NCI-H510A (cell line): ENCODE measurements at places on chromosomes 6 and 20.

DNA sequence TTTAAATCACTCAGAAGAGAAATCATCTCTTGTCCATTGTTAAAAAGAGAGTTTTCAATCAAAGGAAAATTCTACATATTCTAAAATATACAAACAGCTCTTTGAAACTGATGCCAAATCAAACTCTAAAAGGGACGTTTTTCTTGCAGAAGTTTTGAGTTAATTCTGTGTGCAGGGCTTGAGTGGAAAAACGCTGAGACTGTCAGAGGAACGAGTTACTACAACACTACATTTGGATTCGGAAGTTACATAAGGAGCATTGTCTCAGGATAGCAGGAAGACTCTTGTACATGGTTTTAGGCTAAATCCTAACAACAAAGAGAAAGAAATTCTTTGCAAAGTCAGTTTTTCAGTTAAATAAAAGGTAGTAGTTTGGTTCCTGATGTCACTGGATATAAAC lies 155.7 kb upstream of the SUPT3H start:
- DNase-seq = no peak

- no peak for DNase-seq
Observed at GRCh38 chr6:131251590-131252199, 116.4 kb downstream of the AKAP7 start.

GRCh38 chr20:10646886-10647420 lies 26.8 kb downstream of the JAG1 start:
- no peak for DNase-seq

- DNase-seq = no peak
Observed at GRCh38 chr6:16058929-16059345, 69.9 kb upstream of the MYLIP start.

- DNase-seq = no peak
Observed at GRCh38 chr6:4124351-4124750, 11.0 kb downstream of the ECI2 start.

GRCh38 chr6:116695401-116695800 lies 14.4 kb downstream of the KPNA5 start:
- no peak for DNase-seq

GRCh38 chr20:6697228-6697972 lies 70.1 kb upstream of the BMP2 start:
- no peak for DNase-seq

DNA sequence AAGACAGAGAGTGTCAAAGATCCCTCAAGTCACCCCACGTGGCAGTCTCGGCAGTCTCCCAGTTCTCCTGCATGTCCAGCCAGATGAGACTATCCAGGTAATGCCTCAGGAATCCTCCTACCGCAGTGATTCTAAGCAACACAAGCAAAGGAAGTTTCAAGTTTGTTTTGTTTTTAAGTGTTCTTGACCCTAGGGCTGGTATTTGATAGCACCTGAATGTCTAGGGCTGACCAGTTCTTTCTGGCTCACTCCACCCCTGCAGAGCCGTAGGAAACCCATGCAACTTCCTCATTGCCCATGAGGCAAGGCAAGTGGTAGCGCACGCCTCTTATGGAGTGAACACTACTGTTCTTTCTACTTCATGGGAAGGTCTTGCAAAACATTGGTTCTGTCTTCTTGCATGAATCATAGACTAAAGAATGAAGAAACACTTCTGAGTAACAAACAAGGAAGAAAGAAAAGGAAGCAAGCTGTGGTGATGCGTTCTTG lies 24.8 kb upstream of the FOXQ1 start:
- DNase-seq = no peak

DNA sequence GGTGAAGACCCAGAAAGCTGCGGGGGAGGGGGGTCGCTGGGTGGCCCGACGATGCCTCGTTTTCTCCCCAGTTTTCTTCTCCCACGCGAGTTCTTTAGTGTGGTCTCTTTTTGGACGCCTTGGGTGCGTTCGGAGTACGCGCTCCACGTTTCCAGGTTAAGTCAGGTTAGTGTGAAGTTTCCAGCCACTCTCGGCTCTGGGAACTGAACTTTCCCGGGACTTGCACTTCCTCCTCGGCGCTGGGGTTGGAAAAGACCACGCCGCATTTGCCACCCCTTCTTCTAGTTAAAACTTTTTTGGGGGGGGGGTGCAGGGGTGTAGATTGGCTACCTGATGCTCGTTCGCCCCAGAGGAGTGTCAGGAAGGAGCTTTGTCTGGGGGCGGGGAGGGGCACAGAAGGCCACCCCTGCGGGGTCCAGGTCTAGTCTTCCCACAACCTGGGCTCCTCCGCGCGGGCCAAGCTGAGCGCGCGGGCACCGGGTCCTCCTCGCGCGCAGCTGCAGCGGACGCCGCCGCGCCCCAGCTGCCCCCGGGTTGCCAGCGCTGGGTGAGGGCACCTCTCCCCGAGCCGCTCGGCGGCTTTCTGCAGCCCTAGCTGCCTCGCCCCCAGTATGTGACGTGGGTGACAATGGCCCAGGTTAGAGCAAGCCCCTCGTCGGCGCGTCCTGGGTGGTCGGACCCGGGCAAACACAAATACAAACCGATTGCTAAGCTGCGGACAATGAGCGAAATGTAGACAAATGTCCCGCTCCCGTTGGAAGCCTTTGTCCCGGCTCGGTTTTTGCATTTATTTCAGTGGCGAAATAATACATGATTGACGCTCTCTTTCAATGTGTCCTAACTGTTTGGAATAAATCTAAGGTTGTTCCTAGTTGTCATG lies 1.7 kb upstream of the NKX2-2 start:
- no peak for DNase-seq

DNA sequence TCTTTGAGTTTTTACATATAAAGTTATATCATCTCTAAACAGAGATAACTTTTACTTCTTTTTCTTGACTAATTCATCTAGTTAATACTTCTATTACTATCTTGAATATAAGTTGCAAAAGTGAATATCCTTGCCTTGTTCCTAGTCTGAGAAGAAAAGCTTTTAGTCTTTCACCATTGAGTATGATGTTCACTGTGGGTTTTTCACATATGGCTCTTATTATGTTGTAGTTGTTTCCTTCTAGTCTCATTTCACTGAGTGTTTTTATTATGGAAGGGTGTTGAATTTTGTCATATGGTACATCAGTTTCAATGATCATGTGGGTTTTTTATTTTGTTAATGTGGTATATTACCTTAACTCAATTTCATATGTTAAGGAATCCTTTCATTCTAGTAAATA lies 488.3 kb downstream of the COL12A1 start:
- no peak for DNase-seq

DNA sequence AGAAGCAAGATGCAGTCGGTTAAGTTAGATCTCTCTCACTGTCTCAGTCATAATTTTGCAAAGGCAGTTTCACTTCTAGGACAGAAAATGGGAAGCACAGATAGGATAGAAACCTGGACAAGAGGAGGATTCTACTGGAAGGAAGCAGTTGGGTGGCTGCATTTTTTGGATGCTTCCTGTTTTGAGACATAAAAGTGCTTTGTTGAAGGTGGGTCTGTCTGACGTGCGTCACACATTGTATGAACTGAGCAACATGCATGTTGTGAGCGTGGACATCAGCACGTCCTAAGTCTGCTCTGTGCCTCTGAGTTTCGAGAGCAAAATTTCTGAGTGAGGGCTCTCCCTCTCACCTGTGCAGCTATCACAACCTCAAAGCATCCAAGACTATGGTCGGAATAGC lies 68.7 kb upstream of the SNX9 start:
- DNase-seq = no peak

DNA sequence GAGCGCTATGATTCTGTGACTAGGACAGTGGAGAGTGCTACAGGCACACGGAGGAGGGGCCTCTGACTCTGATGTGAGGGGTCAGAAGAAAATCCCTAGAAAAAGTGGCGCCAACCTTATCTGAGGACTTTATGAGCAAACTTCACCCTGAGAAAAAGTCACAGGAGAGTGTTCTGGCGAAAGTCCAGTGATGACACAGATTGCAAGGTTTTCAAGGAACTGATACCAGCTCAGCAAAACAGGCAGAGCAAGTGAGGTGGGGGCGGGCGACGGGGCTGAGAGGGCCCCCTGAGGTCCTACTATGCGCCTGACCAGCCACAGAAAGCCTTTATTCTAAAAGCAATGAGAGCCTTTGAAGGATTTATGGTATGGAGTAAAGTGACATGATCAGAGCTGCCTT lies 73.3 kb downstream of the SLC22A23 start:
- no peak for DNase-seq

DNA sequence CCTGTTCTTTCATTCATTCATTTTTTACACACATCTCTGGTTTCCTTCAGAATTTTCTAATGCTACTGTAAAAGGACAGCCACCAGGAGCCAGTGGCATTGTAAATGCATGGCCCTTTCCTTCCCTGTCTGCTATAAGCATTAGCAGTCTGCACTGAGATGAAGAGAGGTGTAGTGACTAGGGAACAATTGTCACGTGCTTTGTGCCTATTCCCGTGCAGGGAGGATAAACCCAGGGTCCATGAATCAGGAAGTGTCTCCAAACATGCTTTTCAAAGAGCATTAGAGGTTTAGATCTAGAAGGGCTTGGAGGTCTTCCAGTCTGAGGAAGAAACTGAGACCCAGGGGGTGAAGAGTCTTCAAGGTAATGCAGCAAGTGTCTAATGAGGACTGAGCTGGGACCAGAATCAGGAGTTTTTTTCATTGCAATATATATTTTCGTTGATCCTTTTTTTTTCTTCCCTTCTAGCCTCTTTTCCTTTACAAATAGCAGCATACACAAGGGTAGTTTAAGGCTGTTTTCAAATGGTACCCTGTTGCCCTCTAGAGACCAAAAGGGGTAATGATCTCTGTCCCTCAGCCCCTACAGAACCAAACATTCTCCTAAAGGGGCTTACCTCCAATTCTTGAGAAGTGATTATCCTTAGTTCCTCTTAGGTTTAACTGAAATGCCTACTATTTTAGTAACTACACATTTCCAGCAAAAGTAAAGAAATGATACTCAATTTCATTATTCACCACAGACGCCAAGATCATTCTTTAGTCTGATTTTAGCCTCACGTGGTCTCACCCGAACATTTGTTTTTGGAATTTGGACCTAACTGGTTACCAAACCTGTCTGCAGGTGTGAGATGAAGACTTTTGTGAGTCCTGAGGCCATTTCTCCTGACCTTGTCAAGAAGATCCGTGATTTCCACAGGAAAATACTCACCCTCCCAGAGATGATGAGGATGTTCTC lies 6.6 kb downstream of the TRIM15 start:
- DNase-seq = no peak

GRCh38 chr6:21337263-21337662 lies 256.3 kb upstream of the SOX4 start:
- no peak for DNase-seq

DNA sequence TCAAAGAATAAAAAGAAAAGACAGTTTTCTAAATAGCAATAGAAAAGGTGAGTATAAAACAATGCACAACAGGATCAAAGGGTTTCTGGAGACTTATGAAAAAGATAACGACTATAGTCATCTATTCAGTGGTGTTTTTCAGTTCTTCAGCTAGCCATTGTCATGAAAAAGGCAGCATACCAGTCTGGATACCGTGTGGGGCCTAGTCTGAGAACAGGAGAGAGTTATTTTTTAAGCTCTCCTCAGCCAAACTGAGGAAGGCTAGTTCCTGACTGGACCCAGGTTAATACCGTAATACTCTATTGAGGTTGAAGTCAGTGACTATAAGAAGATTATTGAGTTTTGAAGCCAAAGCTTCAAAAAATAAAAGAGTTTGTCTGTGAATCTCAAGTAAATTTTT lies 49.5 kb downstream of the PLN start:
- DNase-seq = no peak

GRCh38 chr20:49380337-49380780 lies 102.1 kb downstream of the KCNB1 start:
- no peak for DNase-seq

DNA sequence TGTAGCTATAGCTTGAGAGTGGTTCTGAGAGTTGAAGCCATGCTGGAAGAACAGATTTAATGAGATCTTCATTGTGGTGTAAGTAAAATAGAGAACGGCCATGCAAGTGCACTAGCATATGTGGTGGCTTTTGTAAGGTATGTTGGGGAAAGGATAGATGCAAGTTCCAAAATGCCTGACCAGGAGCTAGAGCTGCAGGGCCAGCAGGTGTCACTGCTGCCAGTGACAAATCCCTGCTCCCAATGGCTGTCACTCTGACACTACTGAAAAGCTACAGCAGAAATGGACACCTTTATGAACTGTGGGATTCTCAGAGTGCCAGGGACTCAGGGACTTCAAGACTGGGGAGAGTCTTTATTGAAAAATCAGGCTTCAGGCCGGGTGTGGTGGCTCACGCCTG lies 23.1 kb upstream of the VIP start:
- DNase-seq = no peak

- no peak for DNase-seq
Observed at GRCh38 chr6:75827163-75827562, 78.1 kb downstream of the MYO6 start.

GRCh38 chr6:97665446-97665845 lies 382.4 kb upstream of the MMS22L start:
- no peak for DNase-seq

DNA sequence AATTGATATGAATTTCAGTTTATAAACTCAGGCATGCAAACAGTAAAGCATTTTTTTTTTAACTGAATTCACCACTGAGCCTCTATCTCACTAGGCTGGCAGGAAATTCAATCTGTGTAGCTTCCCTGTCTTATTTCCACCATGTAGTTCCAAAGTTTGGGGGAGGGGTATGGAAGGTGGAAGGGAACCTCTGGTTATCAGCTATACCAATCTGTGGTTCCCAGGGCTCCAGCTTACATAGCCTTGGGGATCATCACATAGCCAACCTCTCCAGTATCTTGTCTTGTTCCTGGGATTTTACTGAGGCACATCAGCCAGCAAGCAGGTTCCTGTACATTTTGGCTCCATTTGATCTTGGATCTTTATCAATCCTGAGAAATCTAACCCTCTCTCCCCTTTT lies 15.6 kb downstream of the RAD21L1 start:
- DNase-seq = no peak

DNA sequence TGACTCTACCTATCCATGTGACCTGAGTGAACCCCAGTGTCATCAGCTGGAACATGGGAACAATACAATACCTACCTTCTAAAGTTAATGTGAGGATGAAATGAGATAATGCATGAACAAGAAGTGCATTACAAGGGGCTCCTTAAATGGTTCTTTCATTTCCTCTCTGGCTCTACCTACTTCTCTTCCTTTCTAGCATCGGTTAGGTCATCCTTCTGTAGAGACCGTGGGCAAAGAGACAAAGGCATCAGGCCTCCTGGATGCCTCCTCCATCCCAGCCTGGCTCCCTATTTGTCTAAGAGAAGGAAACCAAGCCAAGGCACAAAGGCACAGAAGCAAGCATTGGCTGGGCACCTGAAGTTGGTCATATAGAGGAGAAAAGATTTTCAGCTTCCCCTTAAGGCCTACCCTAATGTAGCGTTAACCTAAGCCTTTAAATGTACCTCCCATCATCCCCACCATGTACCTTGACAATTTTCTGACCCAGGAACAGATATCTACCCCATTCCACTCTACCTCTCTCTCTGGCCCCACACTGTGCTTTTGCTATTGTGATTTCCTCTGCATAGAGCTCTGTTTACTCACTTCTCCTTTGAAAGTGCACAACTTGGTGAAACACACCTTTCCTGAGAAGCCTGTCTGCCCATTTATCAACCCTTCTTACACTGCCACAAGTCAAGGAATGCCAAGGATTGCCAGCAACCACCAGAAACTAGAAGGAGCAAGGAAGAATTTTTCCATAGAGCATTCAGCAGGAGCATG lies 86.6 kb downstream of the GCLC start:
- no peak for DNase-seq
